CD4-positive, alpha-beta T cell (primary cell): ENCODE measurements at places on chromosomes 7 and 10. TPM values are rescaled to one million over a fixed set of nuclear protein-coding genes. Genes with fewer than 3 reads are reported as not detected.
A peak's percentile ranks its signal among the peaks of the same experiment; 100 is the strongest.

The BHLHA15 gene
- total RNA-seq: not detected

DNA sequence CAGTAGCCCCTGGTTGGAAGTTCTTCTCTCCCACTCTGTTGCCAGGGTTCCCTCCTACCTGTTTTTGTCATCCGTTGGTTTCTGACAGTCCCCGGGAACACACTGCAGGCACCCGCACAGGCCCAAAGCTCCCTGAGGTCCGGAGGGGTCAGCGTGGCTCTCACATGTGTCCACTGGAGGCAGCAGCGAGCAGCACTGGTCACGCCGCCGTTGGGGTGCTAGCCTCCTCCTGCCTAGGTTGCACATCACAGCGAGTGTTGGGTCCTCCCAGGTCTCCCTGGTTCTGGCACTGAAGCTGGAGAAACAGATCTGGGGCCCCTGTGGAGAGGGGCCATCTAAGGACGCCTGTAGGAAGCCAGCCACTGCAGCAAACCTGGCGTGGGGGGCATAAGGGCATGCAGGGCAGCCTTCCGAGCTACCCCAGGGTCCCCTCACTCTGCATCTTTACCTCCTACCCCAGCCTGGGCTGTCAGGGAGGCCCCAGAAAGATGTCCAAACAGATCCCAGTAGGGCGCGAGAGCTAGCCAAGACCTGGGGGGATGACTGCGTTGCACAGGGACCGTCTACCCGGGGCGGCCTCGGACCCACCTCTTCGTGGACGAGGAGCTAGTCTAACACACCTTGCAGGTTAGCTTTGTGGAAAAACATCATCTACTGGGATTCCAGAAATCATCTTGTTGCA is 28.9 kb downstream of the LRRC27 start:
- peaks cover 7% of the 10 kb centered on the region for H3K4me1 ChIP-seq
- no peak overlapping the region for H3K27ac ChIP-seq
- no peak overlapping the region for H3K4me3 ChIP-seq
- H3K36me3 ChIP-seq: peaks cover 5% of the 10 kb centered on the region
- H3K27me3 ChIP-seq: no peaks in the 10 kb centered on the region

The RRP12 gene
- total RNA-seq: 84.2 TPM

GRCh38 chr10:102727037-102727818 is 12.8 kb downstream of the SFXN2 start:
- no peak overlapping the region for H3K4me3 ChIP-seq
- no peak for DNase-seq
- H3K36me3 ChIP-seq: peaks cover 38% of the 10 kb centered on the region
- H3K4me1 ChIP-seq: peaks cover 4% of the 10 kb centered on the region
- no peaks in the 10 kb centered on the region for H3K27me3 ChIP-seq

- H3K4me1 ChIP-seq: no peaks in the 10 kb centered on the region
- DNase-seq: no peak
- H3K4me3 ChIP-seq: no peak overlapping the region
- peaks cover 27% of the 10 kb centered on the region for H3K36me3 ChIP-seq
- H3K27ac ChIP-seq: no peak overlapping the region
Observed at GRCh38 chr10:12081879-12082557, 13.3 kb downstream of the DHTKD1 start.

GRCh38 chr10:59387951-59388670 is 25.8 kb upstream of the FAM13C start:
- no peak overlapping the region for H3K4me3 ChIP-seq
- H3K4me1 ChIP-seq: no peaks in the 10 kb centered on the region
- DNase-seq: no peak
- H3K27me3 ChIP-seq: no peaks in the 10 kb centered on the region

The TDRD1 gene
- not detected for total RNA-seq

DNA sequence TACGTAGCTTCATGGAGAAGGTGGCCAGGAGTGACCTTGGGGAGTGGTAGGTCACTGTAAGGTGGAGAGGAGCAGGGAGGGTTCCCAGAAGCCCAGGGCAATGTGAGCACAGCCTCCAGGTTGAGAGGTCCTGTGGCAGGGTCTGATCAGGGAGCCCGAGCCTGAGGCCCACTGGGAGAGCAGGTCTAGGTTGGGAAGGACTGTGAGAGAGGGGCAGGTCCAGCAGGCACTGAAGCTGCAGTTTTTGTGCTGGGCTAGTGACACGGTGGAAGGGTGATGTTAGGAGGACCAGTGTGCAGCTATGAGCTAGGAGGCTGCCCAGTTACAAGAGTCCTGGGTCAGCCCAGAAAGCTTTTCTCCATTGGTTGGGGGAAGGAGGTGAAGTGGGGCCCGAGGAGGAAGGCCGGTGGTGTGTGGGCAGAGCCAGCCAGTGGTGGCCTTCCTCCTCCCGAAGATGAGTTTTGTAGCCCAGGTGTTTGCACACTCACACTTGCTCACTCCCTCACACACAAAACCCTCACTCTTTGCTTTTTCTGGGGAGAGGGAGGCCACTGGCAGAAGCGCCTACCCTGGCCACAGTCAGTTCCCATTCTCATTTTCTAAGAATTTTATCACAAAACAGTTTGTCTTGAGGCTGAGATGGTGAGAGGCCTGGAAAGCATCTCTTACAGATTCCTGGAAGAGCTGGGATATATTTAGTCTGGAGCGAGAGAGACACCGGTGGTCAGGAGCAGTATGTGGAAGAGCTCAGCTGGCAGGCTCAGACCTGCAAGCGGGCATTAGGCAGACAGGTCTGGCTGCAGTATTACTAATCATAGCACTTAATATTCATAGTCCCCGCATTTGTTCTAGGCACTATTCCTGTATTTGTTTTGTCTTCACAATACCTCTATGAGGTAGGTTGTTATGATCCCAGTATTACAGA is 57.1 kb downstream of the ZNF467 start:
- H3K4me3 ChIP-seq: peak overlapping the region; percentile 68
- no peak overlapping the region for H3K27ac ChIP-seq
- H3K36me3 ChIP-seq: peaks cover 12% of the 10 kb centered on the region
- no peak for DNase-seq
- peaks cover 29% of the 10 kb centered on the region for H3K4me1 ChIP-seq

DNA sequence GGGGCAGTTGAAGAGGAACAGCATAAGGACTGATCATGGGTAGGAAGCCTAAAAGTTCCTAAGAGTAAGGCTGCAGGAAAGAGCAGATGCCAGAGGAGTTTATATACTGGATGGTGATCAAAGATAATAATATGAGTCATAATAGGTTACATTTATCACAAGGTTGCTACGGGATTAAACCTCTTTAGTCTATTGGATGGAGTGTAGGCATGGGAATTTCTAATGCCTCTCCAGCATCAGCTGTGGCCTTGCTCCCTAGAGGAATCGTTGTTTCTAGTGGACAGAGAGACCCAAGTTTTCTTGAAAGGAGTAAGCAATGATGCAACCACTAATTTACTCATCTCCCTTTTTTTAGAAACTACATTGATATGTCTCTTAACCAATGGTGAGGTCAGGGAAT is 213.4 kb downstream of the GPR37 start:
- no peaks in the 10 kb centered on the region for H3K4me1 ChIP-seq
- H3K27ac ChIP-seq: no peak overlapping the region
- no peaks in the 10 kb centered on the region for H3K27me3 ChIP-seq
- H3K4me3 ChIP-seq: no peak overlapping the region
- no peaks in the 10 kb centered on the region for H3K36me3 ChIP-seq

The COL17A1 gene
- total RNA-seq: not detected

DNA sequence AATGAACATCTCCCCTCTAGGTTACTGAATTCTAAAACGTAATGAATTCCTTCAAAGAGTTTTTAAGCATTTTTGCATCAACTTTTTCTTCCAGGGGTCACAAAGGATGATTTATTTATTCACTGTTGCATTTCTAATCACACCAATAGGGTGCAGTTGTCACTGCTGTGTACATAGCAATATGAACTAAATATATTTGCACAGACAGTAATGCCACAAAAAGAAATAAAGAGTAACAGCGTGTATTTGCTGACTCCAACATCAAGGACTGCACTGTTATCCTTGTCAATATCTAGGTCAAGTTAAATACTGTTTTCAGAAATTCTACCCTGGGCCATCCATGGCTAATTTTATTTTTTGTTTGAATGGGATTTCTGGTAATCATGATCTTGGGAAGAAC is 138.0 kb downstream of the FRMD4A start:
- no peaks in the 10 kb centered on the region for H3K4me1 ChIP-seq
- no peak overlapping the region for H3K4me3 ChIP-seq
- H3K36me3 ChIP-seq: no peaks in the 10 kb centered on the region
- peaks cover 9% of the 10 kb centered on the region for H3K27me3 ChIP-seq
- no peak for DNase-seq

The HKDC1 gene
- total RNA-seq: 4.5 TPM

- no peak overlapping the region for H3K27ac ChIP-seq
- H3K4me3 ChIP-seq: no peak overlapping the region
- H3K4me1 ChIP-seq: peaks cover 21% of the 10 kb centered on the region
- H3K36me3 ChIP-seq: peaks cover 27% of the 10 kb centered on the region
- no peaks in the 10 kb centered on the region for H3K27me3 ChIP-seq
Observed at GRCh38 chr7:98136423-98136822, 29.8 kb downstream of the LMTK2 start.

DNA sequence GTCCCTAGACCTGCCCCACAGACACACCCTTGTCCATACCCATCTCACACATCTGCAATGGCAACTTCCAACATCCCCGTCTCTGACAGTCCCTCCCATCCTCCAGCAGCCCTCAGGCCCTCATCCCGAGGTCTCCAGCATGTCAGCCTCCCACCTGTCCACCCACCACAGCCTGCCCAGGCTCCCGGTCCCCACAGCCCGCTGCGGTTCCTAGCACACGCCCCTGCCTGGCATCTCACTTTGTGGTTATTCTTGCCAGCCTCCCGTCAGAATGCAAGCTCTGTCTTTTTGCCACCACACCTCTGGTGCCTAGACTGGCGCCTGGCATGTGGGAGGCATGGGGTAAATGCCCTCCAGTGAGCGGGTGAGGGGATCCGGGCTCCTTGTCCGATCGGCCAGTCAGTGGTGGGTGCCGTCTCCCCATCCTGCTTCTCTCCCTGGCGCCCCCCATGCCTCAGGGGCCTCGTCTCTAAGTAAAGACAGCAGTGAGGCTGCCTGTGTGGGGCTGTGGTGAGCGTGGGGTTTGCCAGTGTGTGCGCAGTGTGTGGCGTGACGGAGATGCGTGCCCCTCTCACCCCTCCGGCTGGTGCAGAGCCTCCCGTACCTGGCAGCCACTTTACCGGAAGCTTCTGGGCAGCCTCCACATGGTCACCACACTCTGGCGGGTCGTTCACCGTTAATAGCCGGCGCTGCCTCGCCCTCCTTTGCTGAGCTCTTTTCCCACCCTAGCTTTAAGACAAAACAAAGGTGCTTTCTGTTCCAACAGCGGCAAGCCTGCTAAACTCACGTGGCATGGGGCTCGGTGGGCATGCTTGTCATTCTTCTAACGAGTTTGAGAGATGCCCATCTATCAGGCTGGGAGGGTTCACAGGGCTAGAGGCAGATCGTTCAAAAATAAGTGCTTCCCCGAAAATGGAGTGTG is 28.5 kb upstream of the TTYH3 start:
- H3K36me3 ChIP-seq: peaks cover 5% of the 10 kb centered on the region
- H3K27ac ChIP-seq: no peak overlapping the region
- no peak overlapping the region for H3K4me3 ChIP-seq
- no peak for DNase-seq

The MNX1 gene
- not detected for total RNA-seq

DNA sequence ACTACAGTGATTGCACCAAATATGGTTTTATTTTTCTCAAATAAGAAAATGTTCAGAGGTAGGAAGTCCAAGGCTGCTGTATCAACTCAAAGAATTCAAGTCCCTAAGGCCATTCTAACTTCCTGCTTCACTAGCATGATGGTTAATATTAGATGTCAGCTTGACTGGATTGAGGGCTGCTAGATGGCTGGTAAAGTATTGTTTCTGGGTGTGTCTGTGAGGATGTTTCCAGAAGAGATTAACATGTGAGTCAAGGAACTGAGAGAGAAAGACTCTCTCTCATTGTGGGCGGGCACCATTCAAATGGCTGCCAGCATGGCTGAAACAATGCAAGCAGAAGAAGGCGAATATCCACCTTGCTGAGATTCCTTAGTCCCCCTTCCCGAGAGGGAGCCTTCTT is 77.4 kb upstream of the NRBF2 start:
- no peak overlapping the region for H3K27ac ChIP-seq
- no peak overlapping the region for H3K4me3 ChIP-seq
- no peaks in the 10 kb centered on the region for H3K27me3 ChIP-seq
- H3K4me1 ChIP-seq: no peaks in the 10 kb centered on the region
- DNase-seq: no peak

- H3K36me3 ChIP-seq: no peaks in the 10 kb centered on the region
- H3K4me3 ChIP-seq: peak overlapping the region; percentile 50
- peaks cover 32% of the 10 kb centered on the region for H3K27me3 ChIP-seq
- H3K4me1 ChIP-seq: peaks cover 35% of the 10 kb centered on the region
Observed at GRCh38 chr10:73910401-73910763, 550 bp upstream of the PLAU start.

- peaks cover 64% of the 10 kb centered on the region for H3K4me1 ChIP-seq
- H3K27ac ChIP-seq: no peak overlapping the region
- DNase-seq: no peak
- no peak overlapping the region for H3K4me3 ChIP-seq
- H3K27me3 ChIP-seq: no peaks in the 10 kb centered on the region
Observed at GRCh38 chr7:28123752-28124151, 56.8 kb downstream of the JAZF1 start.

DNA sequence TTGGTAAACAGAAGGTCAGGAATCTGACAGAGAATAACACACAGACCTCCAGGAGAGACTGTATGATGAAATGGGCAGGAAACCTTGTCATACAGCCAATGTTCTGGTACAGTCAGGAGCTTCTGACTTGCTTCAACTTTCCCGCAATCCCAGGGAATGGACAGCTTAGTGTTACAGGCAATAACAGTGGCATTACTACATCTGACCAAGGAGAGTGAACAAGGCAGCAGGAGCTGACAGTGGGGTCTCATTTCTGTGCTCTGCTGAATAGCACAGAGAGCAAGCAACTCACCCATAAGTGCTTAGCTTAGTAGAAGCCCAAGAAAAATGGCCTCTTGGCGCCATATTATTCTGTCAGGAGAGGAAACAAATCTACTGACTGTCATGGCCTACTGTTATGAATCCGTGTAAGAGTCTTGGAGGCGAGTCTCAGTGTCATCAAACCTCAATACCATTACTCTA is 186.2 kb upstream of the MTPN start:
- no peaks in the 10 kb centered on the region for H3K4me1 ChIP-seq
- H3K36me3 ChIP-seq: no peaks in the 10 kb centered on the region
- DNase-seq: no peak
- H3K27me3 ChIP-seq: no peaks in the 10 kb centered on the region

The HDAC9 gene
- 0.73 TPM for total RNA-seq

GRCh38 chr10:11414314-11415038 is 197.0 kb downstream of the USP6NL start:
- no peaks in the 10 kb centered on the region for H3K27me3 ChIP-seq
- no peak overlapping the region for H3K4me3 ChIP-seq
- no peak for DNase-seq
- no peaks in the 10 kb centered on the region for H3K4me1 ChIP-seq

GRCh38 chr10:75858339-75858738 is 426.9 kb downstream of the LRMDA start:
- no peaks in the 10 kb centered on the region for H3K36me3 ChIP-seq
- H3K27me3 ChIP-seq: no peaks in the 10 kb centered on the region
- H3K4me1 ChIP-seq: no peaks in the 10 kb centered on the region
- no peak for DNase-seq

GRCh38 chr7:82294382-82294784 is 149.2 kb downstream of the CACNA2D1 start:
- H3K4me3 ChIP-seq: no peak overlapping the region
- H3K4me1 ChIP-seq: no peaks in the 10 kb centered on the region
- no peak overlapping the region for H3K27ac ChIP-seq
- H3K36me3 ChIP-seq: no peaks in the 10 kb centered on the region

The ANKRD22 gene
- not detected for total RNA-seq

- peak; percentile 85 for DNase-seq
- peaks cover 23% of the 10 kb centered on the region for H3K4me1 ChIP-seq
- H3K36me3 ChIP-seq: no peaks in the 10 kb centered on the region
- no peak overlapping the region for H3K4me3 ChIP-seq
- H3K27me3 ChIP-seq: no peaks in the 10 kb centered on the region
- no peak overlapping the region for H3K27ac ChIP-seq
Observed at GRCh38 chr7:131507592-131508331, 48.7 kb downstream of the PODXL start.

The AOC1 gene
- total RNA-seq: not detected
